ENCODE measurements at places on chromosomes 7 and 10. TPM values are rescaled to one million over a fixed set of nuclear protein-coding genes. Genes with fewer than 3 reads are reported as not detected.

The HSPA12A gene
- 0.06 TPM for total RNA-seq

The ADAM22 gene
- total RNA-seq = 4.6 TPM

The VCL gene
- 15.6 TPM for total RNA-seq

The BHLHA15 gene
- total RNA-seq = not detected

The SRRM3 gene
- not detected for total RNA-seq

The TIMM23B gene
- total RNA-seq = 21.1 TPM

The FZD8 gene
- 0.42 TPM for total RNA-seq

The TMEM229A gene
- not detected for total RNA-seq

The LEP gene
- not detected for total RNA-seq

The TAS2R5 gene
- total RNA-seq = 1.7 TPM

The ZNF804B gene
- not detected for total RNA-seq

The SPDYE2B gene
- total RNA-seq = not detected

The OGDHL gene
- not detected for total RNA-seq

The BAG3 gene
- total RNA-seq = 15.0 TPM

The ACTR3C gene
- 7.0 TPM for total RNA-seq

The AFAP1L2 gene
- 3.8 TPM for total RNA-seq

The UNC5B gene
- not detected for total RNA-seq

The VWC2 gene
- total RNA-seq = not detected

The KCP gene
- total RNA-seq = 0.69 TPM

The FAM237B gene
- not detected for total RNA-seq

The PHKG1 gene
- total RNA-seq = 2.3 TPM

The CHAT gene
- total RNA-seq = not detected

The CNPY1 gene
- total RNA-seq = not detected

The PRKAR2B gene
- 1.6 TPM for total RNA-seq

The BCL7B gene
- total RNA-seq = 71.9 TPM

The VPS26A gene
- 46.7 TPM for total RNA-seq

The HERPUD2 gene
- 55.6 TPM for total RNA-seq

The SNCG gene
- not detected for total RNA-seq

The EVX1 gene
- total RNA-seq = not detected

The OR2A1 gene
- total RNA-seq = 0.06 TPM

The TRIM73 gene
- 18.4 TPM for total RNA-seq

The GPAM gene
- total RNA-seq = 7.8 TPM

The IGF2BP3 gene
- 0.94 TPM for total RNA-seq

The VSTM4 gene
- total RNA-seq = not detected

The PLPP4 gene
- not detected for total RNA-seq

The DHTKD1 gene
- total RNA-seq = 18.3 TPM

The WDR37 gene
- total RNA-seq = 34.4 TPM

The CLCN1 gene
- not detected for total RNA-seq

The SEMA4G gene
- 0.54 TPM for total RNA-seq

The LAMB4 gene
- total RNA-seq = not detected

The MET gene
- total RNA-seq = not detected

The RBAK gene
- 17.3 TPM for total RNA-seq

The TBC1D12 gene
- total RNA-seq = 0.14 TPM
